SJCRH30 (cell line): ENCODE measurements at places on chromosomes 3 and 15.

- no peak for DNase-seq
Measured at GRCh38 chr15:57500979-57501576, 90.6 kb upstream of the MYZAP start.

GRCh38 chr3:25837038-25837437, 47.1 kb downstream of the OXSM start:
- no peak for DNase-seq

GRCh38 chr3:25033407-25034029, 394.5 kb upstream of the RARB start:
- peak; percentile 81 for DNase-seq

- no peak for DNase-seq
Measured at GRCh38 chr3:153572165-153572564, 410.1 kb downstream of the RAP2B start.

DNA sequence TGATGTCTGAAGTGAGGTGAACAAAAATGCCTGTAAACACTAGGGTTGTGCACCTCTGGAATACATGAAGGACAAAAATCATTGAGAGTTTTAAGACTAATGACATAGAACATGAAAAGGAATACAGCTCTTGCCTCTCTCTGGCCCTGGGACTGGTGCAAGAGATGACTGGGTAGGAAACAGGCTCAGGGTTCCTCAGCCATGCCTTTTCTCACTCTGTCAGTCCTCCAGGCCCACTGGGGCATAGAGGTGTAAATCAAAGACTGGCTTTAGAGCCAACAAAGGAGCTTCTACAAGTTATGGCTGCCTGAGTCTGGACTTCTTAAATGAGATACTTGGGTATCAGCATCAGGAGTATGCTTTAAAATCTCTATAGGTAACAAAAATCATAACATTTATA, 554.7 kb upstream of the KCNMB2 start:
- DNase-seq: no peak

- DNase-seq: no peak
Measured at GRCh38 chr15:30065025-30065801, 17.5 kb upstream of the GOLGA8J start.

DNA sequence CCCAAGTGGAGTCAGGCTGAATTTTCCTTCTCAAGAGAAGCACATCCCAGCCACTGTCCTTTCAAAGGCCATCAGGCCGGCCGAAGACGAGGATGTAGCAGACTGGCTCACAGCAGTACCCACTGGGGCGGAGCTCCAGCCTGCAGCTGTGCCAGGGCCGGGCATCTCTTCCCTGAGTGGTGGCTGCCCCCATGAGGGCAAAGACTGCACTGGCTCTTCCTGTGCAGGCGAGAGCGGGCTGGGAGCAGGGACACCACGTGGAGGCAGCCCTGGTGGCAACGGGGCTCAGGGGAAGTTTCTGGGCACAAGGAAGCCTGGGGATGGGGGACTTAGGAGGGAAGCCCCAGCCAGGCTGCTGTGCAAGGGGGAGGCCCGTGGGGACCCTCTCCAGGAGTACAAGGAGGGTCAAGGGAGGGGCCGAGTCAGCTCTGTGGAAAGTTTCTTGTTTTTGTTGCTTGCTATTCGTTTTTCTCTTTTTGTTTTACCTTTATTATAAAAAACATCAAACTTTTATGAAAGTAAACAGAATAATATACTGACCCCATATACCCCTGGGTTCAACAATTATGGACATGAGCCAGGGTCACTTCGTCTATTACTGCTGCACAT, 66.1 kb downstream of the RPN1 start:
- peak; percentile 80 for DNase-seq
